ENCODE measurements at places on chromosomes 11 and 22. TPM values are rescaled to one million over a fixed set of nuclear protein-coding genes. Genes with fewer than 3 reads are reported as not detected.

TMPRSS5 gene
- total RNA-seq: not detected

CCDC89 gene
- 4.7 TPM for total RNA-seq

MMP12 gene
- not detected for total RNA-seq

FAT3 gene
- total RNA-seq: 0.68 TPM

CDC42EP2 gene
- 79.6 TPM for total RNA-seq

ACTN3 gene
- under 0.01 TPM for total RNA-seq

CSF2RB gene
- total RNA-seq: 0.17 TPM

SEPTIN3 gene
- total RNA-seq: 0.35 TPM

FGF19 gene
- total RNA-seq: not detected

TRABD gene
- total RNA-seq: 21.9 TPM

ZNF280B gene
- total RNA-seq: 1.2 TPM

LYVE1 gene
- total RNA-seq: not detected

RAG1 gene
- 0.12 TPM for total RNA-seq

GDPD4 gene
- not detected for total RNA-seq

NCAM1 gene
- 17.3 TPM for total RNA-seq

NLRP6 gene
- not detected for total RNA-seq
